ENCODE measurements at places on chromosomes 11 and 22.

DNA sequence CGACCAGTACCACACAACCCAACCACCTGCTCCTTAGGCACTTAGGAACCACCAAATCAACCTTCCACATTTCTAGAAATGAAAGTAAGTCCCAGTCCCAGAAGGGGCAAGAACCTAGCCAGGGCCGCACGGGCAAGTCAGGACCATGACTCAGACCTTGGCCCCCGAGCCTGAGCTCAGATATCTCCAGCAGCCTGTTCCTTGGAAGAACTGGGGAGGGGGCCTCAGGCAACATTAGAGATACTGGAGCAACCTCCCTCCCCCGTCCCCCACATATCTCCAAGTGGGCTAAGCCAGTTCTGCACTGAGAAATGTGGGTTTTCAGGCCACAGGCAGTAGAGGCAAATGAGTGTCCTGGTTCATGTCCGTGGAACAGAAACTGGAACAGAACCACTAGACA, 7.7 kb downstream of the ARAP1 start:
- no peak for DNase-seq

DNA sequence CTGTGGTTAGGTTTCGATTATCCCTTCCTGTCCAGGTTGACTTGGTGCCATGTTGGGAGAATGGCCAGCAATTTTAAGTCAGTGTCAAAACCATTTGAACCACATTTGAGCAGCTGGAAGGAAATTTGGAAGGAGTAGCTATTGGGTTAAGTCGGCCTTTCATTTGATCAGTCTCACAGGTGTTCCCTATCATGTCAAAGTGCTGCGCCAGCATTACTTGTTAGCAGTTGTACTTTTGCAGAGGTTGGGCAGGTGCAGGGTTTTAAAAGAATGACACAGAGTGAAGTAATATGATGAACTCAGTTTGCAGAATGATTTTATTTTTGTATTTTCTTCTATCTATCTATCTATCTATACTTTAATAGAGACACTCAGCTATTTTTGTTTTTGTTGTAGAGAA, 6.4 kb upstream of the TYMP start:
- no peak for DNase-seq

DNA sequence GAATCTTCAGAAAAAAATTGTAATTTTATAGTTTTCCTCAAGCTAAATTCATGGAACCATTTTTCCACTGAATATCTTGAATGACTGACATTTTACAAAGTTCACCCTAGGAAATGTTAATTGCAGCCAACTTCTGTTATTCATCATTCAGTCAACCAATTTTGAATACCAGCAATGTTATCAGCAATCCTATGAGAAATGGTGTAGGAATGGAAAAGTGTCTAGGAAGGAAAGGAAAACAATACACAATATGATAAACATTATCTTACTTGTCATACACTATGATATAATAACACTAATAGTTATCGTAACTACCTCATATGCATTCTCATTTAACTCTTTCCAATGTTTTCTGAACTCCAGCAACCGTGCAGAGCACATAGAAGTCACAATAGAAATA, 790.5 kb upstream of the LRRC4C start:
- no peak for DNase-seq

DNA sequence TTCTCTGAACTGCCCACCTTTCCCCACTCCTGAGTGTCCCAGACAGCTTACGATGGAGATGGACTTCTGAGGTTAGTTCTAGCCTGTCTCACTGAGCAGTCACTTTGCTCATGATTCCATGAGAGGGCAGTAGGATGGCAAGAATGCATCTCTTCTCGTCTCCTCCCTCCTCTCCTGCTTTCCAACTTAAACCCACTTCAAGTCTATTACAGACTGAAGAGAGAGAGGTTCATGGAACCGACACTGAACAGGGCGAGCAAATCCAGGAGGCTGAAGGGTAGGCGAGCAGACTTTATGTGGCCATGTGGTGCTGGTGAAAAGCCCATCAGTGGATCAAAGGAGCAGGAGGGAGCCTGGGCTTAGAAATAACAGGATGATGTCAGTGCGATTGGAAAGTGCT, 38.6 kb downstream of the CEP164 start:
- no peak for DNase-seq

DNA sequence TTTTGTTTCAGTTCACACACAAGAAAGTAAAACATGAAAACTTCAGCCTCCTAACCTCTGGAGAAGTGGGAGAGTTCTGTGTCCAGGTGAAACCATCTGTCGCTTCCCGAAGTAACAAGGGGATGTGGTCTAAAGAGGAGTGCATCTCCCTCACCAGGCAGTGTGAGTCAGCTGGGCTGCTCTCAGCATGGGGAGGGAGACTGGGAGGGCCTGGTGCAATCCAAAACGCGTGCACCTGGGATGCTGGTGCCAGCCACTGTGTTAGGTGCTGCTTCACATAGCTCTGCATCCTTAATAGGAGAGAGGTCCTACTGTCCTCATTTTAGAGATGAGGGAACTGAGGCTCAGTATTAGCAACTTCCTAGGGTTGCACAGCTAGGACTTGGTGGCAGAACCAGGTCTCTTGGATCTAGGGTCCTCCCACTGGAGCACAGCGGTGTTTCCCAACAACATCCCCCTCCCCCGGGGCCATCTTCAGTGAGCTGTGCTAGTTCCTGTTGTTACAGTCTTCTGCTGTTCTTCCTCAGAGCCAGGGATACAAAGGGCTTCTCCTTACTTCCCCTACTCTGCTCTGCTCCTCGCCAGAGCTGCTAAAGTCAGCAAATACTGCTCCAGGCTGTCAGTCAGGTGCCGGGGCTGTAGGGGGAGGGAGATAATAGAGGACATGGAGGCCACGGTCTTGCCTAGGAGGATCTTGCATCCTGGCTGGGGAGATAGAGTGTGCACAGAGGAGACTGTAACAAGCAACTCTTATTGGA, 8.0 kb downstream of the IL10RA start:
- no peak for DNase-seq

DNA sequence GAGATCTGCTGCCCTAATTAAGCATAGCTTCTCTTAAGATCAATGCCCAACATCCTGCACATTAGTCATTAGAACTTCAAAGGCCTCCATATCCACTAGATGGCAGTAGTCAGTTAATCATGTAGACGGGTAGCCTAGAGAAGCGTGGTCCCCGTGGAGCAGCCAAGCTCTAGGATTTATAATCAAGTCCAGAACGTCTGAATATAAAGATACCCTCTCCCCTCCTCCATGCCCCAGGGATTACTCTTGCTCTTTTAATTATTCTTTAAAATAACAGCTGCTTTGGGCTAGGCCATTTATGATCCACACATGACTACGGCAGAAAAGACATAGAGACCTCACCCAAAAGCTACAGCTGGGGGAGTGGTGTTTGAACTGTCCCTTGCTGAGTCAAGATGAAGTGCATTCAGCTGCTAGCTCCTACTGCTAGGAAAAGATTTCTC, 327.6 kb upstream of the PLET1 start:
- DNase-seq = peak; percentile 16

DNA sequence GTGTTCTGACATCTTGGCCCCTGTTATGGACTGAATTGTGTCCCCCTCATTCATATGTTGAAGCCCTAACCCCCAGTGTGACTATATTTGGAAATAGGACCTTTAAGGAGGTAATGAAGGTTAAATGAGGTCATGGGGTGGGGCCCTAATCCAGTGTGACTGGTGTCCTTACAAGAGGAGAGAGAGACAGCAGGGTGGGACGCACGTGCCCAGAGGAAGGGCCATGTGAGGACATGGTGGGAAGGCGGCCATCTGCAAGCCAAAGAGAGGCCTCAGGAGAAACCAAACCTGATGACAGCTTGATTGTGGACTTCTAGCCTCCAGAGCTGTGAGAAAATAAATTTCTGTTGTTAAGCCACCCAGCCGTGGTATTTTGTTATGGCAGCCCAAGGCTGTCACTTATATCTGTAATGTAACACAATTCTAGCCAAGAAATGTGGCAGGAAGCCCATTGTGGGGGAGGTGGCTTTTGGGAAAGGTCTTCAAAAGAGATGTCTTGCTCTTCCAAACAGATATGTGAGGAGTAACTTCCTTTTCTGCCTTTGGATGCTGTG, 23.7 kb downstream of the SLC22A6 start:
- no peak for DNase-seq

GRCh38 chr22:48712558-48713271, 1115.0 kb downstream of the BRD1 start:
- DNase-seq = no peak

DNA sequence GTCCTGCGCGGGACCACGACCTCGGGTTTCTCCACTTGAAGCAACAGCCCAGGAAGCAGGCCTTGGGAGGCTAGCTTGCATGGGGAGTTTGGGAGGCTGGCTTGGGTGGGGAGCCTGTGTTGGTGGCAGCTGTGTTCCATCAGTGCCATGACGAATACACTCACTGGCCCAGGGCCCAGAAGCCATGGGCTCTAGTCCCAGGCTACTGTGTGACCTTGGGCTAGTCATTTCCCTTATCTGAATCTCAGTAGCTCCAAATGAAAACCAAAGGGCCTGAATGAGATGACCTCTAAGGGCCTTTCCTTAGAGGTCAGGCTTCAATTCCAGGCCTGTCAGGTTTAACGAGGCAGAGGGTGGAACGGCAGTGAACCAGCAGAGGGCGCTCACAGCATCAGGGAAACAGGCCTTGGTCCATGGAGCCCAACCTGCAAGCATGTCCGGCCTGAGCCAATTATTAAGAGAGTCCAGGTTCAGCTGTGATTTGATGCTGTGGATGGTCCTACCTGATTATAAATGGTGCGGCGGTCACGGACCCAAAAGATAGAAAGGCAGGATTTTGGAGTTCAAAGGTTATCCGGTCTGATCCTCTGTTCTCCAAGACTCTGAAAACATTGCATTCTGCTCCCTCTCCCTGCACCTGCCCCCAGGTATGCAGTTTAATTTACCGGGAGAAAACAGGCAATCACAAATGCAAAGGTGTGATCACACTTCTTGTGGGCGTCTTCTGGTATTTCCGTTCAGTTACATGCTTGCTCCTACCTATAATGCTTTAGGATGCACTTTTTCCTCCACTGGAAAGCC, 15.9 kb downstream of the PTPN5 start:
- no peak for DNase-seq

GRCh38 chr11:10303558-10304363, 1.1 kb upstream of the ADM start:
- DNase-seq = no peak

DNA sequence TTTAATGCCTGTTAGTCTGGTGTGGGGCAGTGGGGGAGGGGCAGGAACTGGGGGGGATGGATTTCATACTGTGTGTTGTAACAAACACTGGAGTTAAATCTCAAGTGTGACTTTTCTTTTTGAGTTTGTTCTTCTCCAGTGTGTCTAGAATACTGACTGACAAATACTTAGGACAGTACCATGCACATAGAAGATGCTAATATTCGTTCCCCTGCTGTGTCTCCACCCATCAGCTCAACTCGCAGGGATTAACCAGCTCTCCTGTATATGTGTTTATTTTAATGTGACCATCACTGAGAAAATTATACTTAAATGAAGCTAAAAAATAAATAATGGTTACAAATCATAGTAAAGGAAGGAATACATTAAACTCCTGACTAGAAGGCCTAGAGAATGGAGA, 150.9 kb upstream of the E2F8 start:
- no peak for DNase-seq
